ENCODE measurements at places on chromosomes 5 and 9.

DNA sequence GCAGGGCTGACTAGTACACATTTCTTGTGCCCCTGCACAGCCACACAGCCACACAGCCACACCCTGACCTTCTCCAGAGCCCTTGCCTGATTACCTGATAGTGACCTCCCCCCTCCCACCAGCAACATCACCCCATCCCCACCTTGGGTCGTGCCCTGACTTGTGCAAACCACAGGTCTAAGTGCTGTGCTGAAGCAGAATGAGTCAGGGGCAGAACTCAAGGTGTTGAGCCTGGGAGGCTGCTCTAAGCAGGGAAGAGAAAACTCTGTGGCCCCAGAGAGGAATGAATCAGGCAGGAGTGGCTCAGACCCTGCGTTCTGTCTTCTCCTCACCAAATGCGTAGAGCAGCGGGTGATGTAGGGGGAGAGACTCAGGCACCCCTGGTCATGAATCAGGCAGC lies 24.3 kb upstream of the FAT2 start:
- DNase-seq: peak; percentile 54

DNA sequence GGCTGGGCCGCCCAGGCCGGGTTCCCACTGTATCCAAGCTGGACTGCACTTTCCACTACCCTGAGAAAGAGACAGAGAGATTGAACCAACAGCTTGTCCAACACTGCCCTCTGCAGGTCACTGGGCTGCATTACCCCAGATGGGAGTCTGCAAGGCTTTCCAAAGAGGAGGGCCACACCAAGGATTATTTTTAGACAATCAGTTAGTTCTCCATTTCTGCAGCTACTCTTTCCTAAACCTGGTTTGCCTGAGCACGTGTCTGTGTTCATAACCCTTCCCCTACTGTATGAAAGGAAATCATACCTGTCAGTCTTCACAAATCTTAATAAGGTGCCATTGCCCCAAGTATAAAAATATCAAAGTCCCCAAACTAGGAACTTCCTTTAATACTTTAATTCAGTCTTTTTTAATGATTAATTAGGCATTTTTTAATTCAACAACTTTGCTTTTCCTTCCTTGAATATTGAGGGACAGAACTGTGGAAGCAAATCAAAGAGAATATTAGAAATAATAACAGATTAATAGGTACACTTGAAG lies 13.4 kb upstream of the FGF1 start:
- peak; percentile 79 for DNase-seq

GRCh38 chr9:89605465-89606048 lies 745 bp downstream of the GADD45G start:
- peak; percentile 71 for DNase-seq

GRCh38 chr5:160175438-160176218 lies 53.7 kb upstream of the FABP6 start:
- no peak for DNase-seq

- DNase-seq: no peak
Measured at GRCh38 chr5:92678640-92679039, 902.4 kb downstream of the NR2F1-AS1 start.

DNA sequence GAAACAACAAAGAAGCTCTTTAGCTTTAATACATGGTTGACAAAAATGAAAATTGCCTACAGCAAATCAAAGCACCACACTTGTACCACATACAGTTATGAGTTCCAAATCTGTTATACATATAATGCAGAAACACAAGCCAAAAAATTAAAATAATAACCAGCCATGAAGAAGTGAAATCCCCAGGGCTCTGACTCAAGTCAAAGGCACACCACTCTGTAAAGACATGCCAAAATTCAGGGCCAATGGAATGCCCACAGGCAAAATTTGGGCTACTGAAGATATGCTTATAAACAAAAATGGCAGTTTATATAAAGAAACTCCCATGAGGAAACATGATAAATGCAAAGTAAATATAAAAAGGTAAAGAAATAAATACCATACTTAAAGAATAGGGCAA lies 29.0 kb downstream of the THBS4 start:
- no peak for DNase-seq

DNA sequence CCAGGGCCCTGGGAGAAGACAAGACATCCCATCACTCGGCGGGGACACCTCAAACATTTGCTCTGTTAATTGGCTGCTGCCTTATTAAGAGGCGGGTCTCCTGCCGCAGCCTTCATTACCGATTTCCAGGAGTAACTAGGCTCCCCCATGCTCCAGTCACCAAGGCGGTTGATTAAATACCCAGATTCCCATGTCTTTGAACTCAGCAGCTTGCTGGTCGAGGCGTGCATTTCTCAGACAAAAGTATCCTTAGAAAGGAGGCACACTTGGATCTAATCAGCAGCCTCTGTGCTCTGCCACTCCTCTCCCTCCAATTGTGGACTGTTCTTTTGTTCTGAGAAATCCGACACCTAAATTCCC lies 228.8 kb downstream of the FSTL4 start:
- no peak for DNase-seq

DNA sequence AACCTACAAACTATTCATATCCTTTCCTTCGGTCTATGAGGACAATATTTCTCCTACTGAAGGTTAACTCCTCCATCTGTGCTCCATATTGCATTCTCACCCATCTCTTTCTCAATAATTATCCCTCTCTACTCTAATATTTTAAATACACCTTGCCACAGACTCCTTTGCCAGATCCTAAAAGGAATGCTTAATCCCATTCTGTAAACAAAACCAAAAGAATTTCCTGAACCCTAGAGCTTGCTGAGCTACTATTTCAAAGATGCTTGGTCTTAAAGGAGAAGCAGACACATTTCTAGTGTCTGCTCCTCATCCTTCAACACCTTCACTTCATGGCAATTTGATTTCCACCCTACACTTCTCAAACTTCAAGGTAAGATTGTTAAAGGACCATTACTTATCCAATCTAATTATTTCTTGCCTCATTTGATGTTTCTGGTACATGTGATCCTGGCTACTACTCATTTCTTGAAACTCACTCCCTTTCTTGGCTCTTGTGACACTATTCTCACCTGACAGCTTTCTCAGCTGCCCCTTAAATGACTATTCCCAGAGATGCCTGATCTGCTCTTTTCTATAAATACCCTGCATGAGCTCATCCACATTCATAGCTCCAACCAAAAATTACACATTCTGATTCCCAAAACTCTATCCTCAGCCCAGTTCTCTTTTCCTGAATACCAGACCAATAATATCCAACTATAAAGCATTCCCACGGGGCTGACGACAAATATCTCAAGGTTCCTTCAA lies 20.2 kb downstream of the HOMER1 start:
- DNase-seq: no peak
